ENCODE measurements at places on chromosomes 1 and 21.

- peaks cover 3% of the 10 kb centered on the region for H3K36me3 ChIP-seq
- H3K27ac ChIP-seq, result no peak overlapping the region
- DNase-seq, result no peak
- peaks cover 2% of the 10 kb centered on the region for H3K4me1 ChIP-seq
- H3K27me3 ChIP-seq, result no peaks in the 10 kb centered on the region
These were observed 288.7 kb upstream of the NRIP1 start for GRCh38 chr21:15353546-15353945.

GRCh38 chr1:6207075-6207885 lies 1.4 kb downstream of the RNF207 start:
- H3K27me3 ChIP-seq, result no peaks in the 10 kb centered on the region
- peaks cover 26% of the 10 kb centered on the region for H3K4me1 ChIP-seq
- DNase-seq, result no peak
- peak overlapping the region; percentile 82 for H3K4me3 ChIP-seq

DNA sequence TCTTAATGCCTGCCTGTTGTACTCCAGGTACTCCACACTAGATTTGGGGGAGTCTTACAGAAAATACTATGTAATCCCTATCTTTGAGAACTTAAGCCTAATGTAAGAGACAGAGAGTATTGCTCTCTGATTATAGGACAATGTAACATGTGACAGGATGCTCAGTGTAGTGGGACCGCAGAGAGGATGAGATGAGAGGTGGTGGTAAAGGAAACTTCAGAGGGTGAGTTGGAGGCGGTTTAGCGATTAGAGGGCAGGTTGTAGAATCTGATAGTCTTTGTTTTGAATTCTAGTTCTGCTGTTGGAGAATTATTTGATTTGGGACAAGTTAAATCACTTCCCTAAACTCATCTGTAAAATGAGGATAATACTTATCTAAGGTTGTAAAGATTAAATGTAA lies 5.4 kb downstream of the SOAT1 start:
- no peak overlapping the region for H3K27ac ChIP-seq
- no peaks in the 10 kb centered on the region for H3K27me3 ChIP-seq
- no peak for DNase-seq
- H3K4me1 ChIP-seq, result peaks cover 24% of the 10 kb centered on the region
- no peak overlapping the region for H3K4me3 ChIP-seq

DNA sequence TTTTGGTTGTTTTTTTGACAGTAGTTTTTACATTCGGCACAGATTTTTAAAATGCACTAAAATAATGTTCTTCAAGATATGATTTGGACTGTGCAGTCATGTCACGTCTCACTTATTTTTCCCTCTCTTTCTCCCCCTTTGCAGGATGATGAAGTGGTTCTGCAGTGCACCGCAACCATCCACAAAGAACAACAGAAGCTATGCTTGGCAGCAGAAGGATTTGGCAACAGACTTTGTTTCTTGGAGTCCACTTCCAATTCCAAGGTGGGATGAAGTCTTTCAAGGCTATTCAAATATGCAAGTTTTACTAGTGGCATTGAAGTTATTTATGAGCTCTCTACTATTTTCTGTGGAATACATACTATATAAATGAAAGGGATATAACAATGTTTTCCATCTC lies 228.4 kb downstream of the RYR2 start:
- DNase-seq, result no peak
- no peaks in the 10 kb centered on the region for H3K36me3 ChIP-seq
- no peaks in the 10 kb centered on the region for H3K27me3 ChIP-seq

- no peaks in the 10 kb centered on the region for H3K36me3 ChIP-seq
- peaks cover 21% of the 10 kb centered on the region for H3K4me1 ChIP-seq
- no peak overlapping the region for H3K27ac ChIP-seq
- DNase-seq, result no peak
These were observed 1.2 kb downstream of the GBP6 start for GRCh38 chr1:89364954-89365550.

DNA sequence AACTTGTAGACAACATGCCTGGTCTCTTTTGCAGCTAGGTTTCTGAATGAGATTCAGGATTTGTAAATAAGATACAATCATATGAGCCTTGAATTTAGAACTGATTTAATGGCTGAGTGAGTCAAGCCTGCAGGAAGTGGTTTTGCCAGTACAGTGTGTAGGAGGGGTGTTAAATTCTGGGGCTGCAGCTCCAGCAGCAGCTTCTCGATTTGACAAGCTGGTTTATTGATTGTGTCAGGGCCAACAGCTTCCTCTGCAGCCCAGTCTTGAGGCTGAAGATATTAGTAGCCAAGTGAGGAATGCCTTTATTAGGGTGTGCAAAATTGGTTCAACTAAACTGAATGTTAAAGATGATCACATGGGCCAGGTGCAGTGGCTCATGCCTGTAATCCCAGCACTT lies 11.5 kb upstream of the PLA2G5 start:
- DNase-seq, result no peak
- H3K36me3 ChIP-seq, result no peaks in the 10 kb centered on the region
- H3K27ac ChIP-seq, result no peak overlapping the region
- H3K27me3 ChIP-seq, result peaks cover 4% of the 10 kb centered on the region
- peaks cover 10% of the 10 kb centered on the region for H3K4me1 ChIP-seq
- H3K4me3 ChIP-seq, result no peak overlapping the region

DNA sequence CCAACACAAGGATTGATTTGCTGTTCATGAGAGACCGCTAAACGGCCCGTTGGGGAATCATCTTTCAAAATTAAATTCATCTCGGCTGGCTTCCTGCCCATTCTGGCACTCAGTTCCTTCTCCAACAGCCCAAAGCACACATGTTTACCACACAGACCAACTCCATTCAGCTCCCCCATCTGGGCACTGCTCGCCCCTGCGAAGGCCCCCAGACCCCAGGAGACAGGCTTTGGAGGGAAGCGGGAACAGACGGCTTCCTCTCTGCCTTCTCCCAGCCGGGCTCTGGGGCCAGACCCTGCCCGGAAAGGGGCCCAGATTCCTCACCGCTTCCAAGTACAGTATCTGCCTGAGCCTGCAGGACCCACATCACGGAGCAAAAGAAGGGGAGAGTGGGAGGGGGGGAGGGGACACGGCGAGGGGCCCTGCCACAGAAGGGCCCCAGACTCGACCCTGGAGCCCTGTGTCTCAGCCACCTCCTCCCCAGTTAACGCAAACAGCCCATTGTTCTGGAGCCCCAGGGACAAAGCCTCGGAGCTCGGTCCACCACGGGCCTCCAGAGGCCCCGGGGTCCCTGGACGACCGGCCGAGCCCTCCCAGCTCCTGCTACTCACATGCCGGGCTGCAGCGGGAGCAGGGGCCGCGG lies 660 bp downstream of the MEGF6 start:
- H3K36me3 ChIP-seq, result no peaks in the 10 kb centered on the region
- DNase-seq, result no peak
- peak overlapping the region; percentile 97 for H3K27ac ChIP-seq
- peaks cover 65% of the 10 kb centered on the region for H3K4me1 ChIP-seq

- peaks cover 8% of the 10 kb centered on the region for H3K27me3 ChIP-seq
- H3K4me3 ChIP-seq, result no peak overlapping the region
- no peaks in the 10 kb centered on the region for H3K4me1 ChIP-seq
- no peak overlapping the region for H3K27ac ChIP-seq
- no peak for DNase-seq
These were observed 37.7 kb downstream of the RRP1 start for GRCh38 chr21:43827015-43827611.

- H3K27me3 ChIP-seq, result no peaks in the 10 kb centered on the region
- no peak for DNase-seq
These were observed 20.3 kb downstream of the STK40 start for GRCh38 chr1:36365381-36365780.

DNA sequence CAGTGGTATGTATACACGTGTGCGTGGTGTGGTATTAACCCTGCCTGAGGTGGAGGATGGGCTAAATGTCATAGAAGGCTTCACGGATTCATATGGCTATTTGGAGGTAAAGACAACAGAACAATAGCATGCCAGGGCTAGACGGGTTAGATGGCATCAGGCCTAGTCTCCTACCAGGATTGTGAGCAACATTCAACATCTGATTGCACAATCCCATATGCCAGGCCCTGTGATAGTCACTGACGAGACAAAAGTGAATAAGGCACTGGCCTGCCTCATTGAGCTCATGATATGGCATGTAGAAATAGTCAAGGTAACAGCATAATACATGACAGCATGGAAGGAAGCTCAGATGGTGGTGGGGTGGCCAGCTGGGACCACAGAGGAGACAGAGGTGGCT lies 167.1 kb upstream of the BEND5 start:
- no peaks in the 10 kb centered on the region for H3K27me3 ChIP-seq
- H3K4me3 ChIP-seq, result no peak overlapping the region
- no peak for DNase-seq
- H3K27ac ChIP-seq, result no peak overlapping the region

DNA sequence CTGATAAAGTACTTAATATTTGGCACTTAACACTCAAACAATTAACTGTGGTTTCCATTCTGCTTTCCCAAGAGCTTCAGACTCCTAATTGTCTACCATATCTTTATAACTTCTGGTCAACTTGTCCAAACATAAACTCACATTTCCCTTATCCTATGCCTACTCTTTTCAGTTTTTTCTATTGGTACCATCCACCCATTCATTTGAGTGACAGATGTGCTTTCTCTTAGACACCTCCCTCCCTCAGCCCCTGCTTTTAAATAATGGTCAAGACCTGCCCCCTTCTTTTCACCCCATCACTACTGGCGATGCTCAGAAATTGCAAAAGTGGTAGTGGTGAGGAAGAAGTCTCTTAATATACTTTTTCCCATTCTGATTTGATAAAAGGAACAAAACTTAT lies 5.5 kb downstream of the SLC16A4 start:
- H3K36me3 ChIP-seq, result peaks cover 17% of the 10 kb centered on the region
- no peak for DNase-seq
- no peaks in the 10 kb centered on the region for H3K27me3 ChIP-seq
- peaks cover 25% of the 10 kb centered on the region for H3K4me1 ChIP-seq

All from mesothelial cell of epicardium (in vitro differentiated cells).